Cerebellar cortex (tissue), 1 donor: ENCODE measurements at places on chromosomes 12 and 14.

GRCh38 chr12:62793256-62794217 lies 141.4 kb downstream of the PPM1H start:
- DNase-seq, result peak; percentile 97

- no peak for DNase-seq
Observed at GRCh38 chr12:47377414-47378221, 297.9 kb upstream of the AMIGO2 start.

DNA sequence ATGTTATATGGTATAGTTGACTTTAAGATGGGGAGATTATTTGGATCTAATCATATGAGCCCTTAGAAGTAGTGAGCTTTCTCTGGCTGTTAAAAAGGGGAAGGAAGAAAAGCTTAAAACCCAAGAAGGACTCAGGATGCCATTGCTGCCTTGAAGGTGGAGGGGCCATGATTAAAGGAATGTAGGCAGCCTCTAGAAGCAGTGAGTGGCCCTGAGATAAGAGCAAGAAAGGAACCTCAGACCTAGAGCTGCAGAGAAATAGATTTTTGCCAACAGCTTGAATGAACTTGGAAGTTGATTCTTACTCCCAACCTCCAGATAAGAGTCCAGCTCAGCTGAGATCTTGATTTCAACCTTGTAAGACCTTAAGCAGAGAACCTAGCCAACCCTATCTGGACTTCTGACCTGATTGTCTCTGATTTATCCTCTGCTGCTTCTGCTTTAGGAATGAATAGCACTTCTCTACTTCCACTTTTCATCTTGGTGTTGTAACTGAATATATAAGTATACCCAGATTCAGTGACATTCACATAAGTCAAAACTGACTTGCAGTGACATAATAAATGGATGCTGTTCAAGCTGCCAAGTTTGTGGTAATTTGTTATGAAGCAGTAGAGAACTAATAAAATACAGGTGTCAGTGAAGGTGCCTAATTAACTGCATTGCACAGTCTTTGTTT lies 33.5 kb downstream of the RAD51B start:
- no peak for DNase-seq

DNA sequence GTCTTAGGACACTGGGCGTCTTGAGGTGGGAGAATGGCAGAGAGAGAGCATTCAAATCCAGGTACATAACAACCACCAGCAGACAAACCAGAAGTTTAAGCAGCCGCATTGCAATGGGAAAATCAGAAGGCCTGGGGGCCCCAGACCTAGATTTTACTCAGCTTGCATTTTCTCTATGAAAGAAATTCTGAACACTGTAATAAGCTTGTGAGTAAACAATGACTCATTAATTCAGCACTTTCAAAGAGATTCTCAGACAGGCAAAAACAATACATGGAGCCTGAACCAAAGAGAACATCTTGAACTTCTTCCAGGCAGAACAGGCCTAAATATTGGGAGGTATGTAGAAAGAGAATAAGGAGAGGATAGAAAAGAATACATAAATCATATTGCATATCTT lies 69.8 kb upstream of the IFNG-AS1 start:
- no peak for DNase-seq

DNA sequence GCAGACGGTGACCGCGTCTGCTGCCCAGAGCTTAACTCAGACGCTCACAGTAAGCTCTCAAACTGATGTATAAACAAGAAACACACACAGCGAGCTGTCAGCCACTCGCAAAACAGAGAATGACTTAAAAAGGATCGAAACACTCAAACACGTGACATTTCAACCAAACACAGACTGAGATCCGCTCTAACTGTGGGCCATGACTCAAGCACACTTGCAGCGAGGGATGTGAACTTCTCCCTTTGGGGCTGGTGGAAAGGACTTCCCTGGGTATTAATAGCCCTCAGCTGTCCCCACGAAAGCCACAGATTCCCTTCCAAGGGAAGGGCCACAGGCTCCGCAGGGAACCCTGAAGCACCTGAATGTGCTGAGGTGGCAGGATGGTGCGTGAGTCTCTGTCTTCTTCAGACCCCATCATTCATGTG lies 29.1 kb downstream of the CCDC88C start:
- no peak for DNase-seq

GRCh38 chr12:92462049-92462448 lies 240.7 kb upstream of the PLEKHG7 start:
- no peak for DNase-seq
